ENCODE measurements at places on chromosomes 11 and 22.

DNA sequence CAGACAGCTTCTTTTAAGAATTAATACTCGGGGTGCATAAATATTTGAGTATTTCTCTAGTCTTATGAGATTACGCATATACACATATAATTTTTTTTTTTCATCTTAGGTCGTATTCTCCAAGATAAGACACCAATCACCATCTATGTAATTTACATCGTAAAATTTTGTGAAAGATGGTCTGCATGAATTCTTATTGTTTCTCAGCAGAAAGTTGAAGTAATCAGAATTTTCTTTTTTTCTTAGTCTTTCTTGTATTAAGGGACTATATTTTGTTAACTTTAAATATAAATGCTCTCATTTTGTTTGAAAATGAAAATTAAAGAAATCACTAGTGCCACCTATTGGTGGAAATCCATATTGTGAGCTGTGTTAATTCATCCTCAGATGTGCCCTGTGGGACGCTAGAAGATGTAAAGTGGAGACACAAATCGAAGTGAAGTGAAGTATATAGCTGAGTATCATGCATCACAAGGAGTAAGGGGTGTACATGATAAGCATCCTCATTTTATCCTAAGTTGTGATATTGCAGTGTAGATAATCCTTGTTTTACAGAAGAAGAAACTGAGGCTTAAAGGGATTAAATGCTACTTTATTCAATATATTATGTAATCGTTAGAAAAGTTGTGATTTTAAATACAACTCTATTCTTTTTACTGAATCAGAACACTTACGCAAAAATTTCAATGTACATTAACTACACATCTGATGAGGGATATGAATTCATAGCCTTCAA lies 2084.3 kb downstream of the LRRC4C start:
- DNase-seq, result no peak

DNA sequence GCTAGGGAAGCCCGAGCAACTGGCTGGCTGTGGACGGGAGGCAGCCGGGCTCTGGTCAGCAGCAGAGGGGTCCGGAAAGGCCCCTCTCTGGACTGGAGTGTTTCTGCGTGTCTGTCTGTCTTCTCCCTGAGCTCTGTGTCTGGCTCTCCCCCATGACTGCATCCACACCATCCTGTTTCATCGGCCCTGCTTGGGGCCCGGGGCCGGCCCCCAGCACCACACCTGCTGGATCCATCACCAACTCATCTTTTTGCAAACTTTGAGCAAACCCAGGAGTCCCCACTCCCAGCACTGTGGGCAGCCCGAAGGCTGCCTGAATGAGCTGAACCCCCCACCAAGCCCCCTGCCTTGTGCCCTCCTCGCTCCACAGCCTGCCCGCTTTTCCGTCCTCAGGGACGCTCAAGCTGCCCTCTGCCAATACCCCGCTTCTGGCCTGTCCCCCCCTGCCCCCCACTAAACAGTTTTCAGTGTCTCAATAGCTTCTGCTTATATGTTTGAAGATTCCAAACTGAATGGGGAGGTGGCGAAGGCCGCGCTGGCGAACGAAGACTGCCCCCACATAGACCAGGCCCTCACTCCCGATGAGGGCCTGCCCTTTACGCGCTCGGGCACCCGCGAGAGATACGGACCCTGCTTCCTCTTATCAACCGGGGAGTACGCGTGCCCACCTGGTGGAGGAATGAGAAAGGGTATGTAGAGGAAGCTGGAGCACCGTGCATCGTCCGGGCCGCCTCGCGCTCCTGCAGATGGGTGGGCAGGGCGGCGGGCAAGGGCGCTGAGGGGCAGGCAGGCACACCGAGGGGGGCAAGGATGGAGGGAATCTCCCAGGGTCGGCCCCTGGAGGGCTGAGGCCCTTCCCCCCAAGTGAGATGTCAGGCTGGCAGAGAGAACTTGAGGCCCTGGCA lies 44.6 kb downstream of the KCNC1 start:
- DNase-seq, result no peak

DNA sequence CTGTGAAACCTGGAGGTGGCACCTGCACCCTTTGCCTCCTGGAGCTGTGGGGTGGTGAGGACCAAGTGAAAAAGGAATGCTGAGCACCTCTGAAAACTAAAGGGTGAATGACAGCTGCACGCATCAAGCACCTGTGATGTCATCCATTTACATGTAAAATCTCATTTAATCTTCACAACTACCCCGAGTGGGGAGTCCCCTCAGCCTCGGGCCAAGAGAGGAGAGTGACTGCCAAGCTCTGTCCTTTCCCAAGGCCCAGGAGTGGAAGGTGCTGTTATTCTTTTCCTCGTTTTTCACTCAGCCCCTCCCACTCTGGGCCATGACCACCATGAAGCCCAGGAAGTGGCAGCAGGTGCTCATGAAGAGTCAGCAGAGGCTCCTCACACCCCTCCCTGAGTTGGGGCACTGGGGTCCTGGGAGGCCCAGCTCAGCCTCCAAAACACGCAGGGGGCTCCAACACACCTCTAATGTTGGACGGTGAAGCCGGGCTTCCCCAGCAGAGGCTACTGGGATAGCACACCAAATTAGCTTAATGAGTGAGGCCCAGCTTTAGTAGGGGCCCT lies 35.7 kb downstream of the NECTIN1 start:
- DNase-seq, result no peak

- no peak for DNase-seq
These were observed 70.7 kb upstream of the GRK3 start for GRCh38 chr22:25493794-25494193.

DNA sequence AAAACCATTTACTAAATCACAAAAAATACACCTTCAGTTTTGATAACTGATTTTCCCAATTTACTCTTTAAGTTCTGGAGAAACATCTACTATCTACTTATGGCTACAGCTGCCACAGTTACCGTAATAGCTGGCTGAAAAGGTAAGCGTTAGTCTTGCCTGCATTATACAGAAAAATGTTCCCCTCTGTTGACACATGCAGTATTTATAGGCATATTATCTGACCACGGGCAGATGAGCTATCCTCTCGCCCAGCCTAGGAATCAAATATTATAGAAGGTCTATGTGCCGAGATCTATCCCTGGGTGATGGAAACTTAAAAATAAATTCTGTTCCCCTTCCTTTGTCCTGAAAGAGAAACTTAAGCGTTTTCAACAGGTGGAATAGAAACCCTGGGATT lies 283.8 kb downstream of the CADM1 start:
- no peak for DNase-seq

- DNase-seq, result no peak
These were observed 37.1 kb downstream of the RELT start for GRCh38 chr11:73413256-73413655.

GRCh38 chr22:22943521-22944267 lies 56.1 kb downstream of the IGLL5 start:
- DNase-seq, result no peak

GRCh38 chr11:95503047-95503446 lies 272.0 kb upstream of the SESN3 start:
- DNase-seq, result no peak

DNA sequence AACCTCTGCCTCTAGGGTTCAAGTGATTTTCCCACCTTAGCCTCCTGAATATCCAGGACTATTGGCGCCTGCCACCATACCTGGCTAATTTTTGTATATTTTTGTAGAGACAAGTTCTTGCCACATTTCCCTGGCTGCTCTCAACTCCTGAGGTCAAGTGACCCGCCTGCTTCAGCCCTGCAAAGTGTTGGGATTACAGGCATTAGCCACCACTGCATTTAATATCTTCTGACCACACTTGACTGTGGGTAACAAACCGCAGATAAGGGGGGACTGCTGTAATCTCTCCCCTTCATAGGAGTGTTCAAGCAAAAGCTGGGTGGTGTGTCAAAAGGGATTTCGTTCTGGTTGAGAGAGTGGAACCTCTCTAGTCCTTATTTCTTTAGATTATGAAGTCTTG lies 53.4 kb downstream of the GRAMD1B start:
- no peak for DNase-seq

DNA sequence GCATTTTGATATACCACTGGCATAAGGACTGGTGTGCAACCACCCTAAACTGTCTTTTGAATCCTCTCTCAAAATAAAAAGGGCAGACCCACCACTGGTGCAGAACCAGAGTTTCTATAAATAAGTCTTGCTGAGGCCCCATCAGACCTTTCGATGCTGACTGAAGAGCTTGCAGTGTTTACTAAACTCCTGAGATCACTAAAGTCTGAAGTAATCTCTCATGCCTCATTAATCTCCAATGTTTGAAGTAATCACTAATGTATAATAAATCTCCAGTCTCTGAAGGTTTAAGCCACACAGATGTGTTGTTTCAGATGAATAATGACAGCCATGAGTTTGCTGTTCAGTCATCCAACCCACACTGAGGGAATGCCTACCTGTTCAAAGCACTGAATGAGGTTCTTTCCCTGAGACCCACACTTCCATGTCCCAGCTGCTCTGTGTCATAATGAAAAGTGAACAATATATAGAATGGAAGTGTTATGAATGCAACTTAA lies 50.6 kb upstream of the DEUP1 start:
- DNase-seq, result no peak

- no peak for DNase-seq
These were observed 1350.5 kb downstream of the BRD1 start for GRCh38 chr22:48477031-48477721.

DNA sequence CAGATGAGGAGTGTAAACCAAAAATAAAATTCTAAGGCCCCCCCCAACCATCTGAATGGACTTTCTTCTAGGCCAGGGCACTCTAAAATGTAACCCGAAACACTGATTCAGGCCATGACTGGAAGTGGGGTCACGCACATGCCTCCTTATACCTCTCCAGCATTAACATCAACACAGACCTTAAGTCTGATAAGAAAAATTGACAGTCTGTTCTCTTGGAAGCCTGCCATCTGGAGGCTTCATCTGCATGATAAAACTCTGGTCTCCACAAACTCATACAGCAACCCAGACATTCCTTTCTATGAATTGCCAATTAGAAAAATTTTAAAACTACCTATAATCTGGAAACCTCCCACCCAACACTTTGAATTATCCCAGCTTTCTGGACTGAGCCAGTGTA lies 3.9 kb upstream of the SERGEF start:
- no peak for DNase-seq

- DNase-seq, result no peak
These were observed 38.3 kb upstream of the LRRC55 start for GRCh38 chr11:57143459-57143858.

DNA sequence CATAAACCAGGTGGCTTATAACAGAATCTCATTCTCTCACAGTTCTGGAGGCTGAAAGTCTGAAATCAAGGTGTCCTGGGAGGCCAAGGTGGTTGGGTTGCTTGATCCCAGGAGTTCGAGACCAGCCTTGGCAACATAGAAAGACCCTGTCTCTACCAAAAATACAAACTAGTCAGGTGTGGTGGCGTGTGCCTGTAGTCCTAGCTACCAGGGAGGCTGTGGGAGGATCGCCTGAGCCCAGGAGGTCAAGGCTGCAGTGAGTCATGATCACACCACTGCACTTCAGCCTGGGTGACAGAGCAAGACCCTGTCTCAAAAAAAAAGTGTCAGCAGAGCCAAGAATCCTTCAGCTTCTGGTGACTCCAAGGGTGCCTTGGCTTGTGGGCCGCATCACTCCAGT lies 8.9 kb upstream of the PRR5 start:
- DNase-seq, result no peak

GRCh38 chr22:25281675-25282345 lies 62.4 kb downstream of the CRYBB2 start:
- no peak for DNase-seq

- no peak for DNase-seq
These were observed 38.8 kb downstream of the STIM1 start for GRCh38 chr11:3894128-3894731.

DNA sequence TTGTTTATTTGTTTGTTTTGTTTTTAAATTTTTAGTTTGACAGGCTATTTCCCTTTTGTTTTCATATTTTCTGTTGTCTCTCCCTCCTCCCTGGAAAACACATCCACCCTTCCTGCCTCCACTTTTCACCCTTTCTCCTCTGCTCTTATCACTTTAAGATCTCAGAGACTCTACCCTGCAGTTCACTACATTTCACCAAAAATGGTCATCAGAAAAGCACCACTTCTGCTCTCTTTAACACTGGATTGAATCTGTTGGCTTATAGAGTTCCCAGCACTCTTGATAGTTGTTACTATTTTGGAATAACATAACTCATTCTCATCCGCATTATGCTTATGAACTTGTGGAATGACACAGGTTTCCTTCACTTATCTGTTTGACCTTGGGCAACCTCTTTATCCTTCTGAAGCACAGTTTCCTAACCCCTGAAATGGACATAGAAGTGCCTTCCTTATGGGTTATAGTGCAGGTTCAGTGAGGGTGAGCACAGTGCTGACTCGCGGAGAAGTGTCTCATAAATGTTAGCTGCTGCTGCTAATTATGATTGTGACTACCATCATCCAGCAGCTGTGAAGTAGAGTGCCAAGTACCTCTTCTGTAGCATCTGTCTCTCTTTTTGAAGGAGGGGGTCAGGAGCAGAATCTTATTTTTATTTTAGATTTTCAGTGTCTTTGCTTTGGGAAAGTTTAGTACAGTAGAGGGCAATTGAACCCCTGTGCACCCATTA lies 15.0 kb downstream of the TEAD1 start:
- no peak for DNase-seq

- no peak for DNase-seq
These were observed 10.3 kb downstream of the TOP3B start for GRCh38 chr22:21972293-21972779.

GRCh38 chr22:24707470-24707801 lies 67.1 kb downstream of the PIWIL3 start:
- no peak for DNase-seq

DNA sequence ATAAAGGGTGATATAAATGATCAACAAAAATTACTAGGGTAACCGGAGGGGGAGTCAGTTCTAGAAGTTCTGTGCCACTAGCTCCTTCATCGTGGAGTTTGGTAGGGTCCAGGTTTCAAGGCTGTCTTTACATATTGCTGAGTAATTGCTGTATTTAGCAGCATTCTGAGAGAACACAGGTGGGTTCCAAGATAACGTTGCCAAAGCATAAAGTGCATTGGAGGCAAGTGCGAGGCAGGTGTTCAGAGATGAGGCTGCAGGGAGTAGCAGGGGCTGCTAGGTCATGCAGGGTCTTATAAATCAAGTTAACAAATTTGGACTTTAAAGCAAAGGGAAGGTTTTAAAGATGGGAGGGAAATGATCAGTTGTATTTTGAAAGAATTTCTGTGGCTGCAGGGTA lies 17.8 kb downstream of the SGSM3 start:
- DNase-seq, result no peak

GRCh38 chr11:75541193-75542087 lies 15.7 kb upstream of the GDPD5 start:
- no peak for DNase-seq

All from HFF-Myc (cell line).